ENCODE measurements at places on chromosomes 1 and 21.

- no peak for DNase-seq
These were observed 4.1 kb downstream of the PLEKHN1 start for GRCh38 chr1:970242-970972.

GRCh38 chr1:238281418-238281817 is 390.7 kb upstream of the ZP4 start:
- no peak for DNase-seq

GRCh38 chr21:18499761-18500376 is 96.3 kb upstream of the TMPRSS15 start:
- DNase-seq = no peak

DNA sequence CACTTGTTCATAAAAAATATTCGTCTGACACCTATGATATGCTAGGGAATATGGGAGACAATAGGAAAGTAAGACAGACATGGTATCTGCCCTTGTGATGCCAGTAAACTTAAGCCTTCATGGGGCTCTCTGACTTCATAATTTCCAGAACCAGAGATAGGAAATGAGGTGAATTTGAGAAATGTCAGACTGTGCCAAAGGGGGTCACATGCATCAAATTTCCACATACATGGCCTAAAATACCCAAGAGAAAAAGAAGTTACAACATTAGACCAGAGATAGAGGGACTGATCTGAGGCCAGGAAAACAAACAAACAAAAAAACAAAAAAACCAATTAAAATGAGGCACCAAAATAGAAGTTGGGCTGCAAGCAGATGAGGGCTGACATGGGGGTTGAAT is 75.7 kb downstream of the DISC1 start:
- DNase-seq = no peak

DNA sequence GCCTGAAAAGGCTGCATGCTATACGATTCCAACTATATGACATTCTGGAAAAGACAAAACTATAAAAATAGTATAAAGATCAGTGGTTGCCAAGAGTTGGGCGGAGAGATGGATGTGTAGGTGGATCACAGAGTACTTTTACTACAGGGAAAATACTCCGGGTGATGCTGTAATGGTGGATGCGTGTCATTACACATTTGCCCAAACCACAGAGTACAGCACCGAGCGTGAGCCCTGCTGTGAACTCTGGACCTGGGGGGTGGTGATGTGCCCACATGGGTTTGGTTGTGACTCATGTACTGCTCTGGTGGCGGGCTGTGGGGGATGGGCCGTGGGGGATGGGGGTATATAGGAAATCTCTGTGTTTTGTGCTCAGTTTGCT is 162.7 kb upstream of the COL6A1 start:
- peak; percentile 73 for DNase-seq

DNA sequence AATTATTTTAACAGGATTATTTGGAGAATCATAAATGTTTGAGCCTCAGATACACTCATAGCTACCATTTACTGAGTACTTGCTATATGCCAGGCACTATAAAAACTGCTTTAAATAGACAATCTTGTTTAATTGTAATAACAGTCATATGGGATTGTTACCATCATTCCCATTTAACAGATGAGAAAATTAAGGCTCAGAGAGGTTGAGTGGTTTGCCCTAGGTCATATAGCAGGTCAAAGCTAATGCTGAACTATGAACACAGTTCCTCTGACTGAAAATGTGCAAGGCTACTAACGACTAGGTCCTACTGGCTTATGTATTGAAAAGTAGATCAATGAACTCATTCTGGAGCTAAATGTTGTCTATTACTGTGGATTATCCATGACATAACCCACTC is 63.4 kb downstream of the DDR2 start:
- no peak for DNase-seq

DNA sequence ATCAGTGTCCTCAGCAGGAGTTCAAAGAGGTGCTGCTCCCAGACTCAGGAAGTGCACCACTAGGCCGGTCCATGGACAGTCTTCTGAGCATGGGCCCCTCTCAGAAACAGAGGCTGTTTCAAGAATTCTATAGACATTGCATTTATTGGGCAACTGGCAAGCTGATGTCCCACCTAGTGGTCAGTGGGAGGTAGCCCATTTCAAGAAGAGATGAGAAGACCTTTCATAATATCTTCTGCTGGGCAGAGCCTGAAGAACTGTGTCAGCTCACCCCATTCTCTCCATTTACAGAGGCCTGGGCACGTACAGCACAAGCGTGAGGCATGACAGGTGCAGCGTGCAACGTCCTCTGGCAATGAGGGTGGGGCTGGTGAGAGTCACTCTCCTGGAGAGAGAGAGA is 216.0 kb downstream of the DYRK1A start:
- DNase-seq = no peak

DNA sequence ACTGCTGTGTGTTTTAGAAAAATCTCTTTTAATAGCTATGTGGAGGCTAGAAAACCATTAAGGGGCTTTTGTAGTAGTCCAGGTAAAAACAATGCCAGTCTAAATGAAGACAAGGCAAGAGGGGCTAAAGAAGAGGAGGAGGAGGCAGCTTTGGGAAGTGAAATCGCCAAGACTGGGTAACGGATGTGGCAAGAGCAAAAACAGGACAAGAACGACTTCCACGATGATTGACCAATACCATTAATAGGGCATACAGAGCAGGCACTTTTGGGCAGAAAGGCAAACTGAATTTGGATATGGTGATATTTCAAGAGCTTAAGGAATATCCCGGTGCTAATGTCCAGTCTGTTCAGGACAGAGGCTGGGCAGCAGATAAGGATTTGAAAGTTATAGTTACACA is 22.0 kb downstream of the COA6 start:
- no peak for DNase-seq

DNA sequence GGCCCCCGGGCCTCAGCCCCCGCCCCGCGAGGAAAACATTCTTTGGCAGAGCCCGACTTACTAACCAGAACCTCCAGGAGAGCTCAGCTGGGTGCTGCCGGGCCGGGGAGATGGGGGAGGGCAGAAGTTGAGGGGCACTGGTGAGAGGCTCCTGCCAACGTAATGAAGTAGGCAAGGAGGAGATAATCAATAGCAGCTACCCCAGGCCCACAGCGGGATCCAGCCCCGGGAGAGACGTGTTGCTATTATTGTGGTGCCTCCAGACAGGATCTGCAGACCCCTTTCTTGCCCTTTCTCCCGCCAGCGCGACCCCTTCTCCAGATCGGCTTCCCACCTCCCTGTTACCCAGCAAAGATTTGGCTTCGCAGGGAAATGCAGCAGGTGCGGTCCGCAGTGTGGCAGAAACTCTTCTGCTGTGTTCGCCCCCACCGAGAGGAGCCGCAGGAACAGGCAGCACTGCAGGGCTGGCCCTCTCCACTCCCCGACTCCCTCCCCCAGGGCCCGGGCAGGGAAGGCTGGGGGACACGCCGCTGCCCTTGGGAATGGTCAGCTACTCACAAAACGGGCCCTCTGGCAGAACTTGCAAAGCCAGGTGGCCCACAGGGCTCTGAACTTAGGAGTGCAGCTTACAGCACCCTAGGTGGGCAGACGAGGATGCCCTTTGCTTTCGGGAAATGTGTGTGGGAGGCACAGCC is 1.5 kb upstream of the KCNA2 start:
- no peak for DNase-seq

- DNase-seq = no peak
These were observed 4.1 kb downstream of the PALMD start for GRCh38 chr1:99650030-99650429.

DNA sequence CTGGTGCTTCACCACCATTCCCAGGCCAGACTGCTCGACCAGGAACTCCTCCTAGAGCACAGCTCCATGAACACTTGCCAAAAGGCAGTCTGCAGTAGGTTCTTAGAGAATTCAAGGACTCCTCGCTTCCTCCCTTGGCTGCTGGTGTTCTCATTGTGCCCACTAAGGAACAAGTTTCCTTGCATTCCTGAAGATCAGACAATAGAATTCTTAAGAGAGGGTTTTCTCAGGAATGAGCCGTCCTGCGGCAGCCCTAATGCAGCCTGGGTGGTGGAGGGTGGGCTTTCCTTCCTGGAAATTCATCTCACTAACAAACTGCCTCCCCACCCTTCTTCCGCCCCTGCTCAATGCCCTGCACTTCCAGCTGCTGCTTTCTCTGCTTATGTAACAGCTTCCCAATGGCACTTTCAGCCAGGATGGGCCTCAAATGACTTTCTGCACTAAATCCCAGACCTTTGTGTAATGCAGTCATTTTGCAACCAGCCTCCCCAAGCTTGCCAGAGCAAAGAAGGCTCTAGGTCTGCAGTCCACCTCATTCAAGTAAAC is 287.9 kb downstream of the PLPP3 start:
- DNase-seq = no peak

DNA sequence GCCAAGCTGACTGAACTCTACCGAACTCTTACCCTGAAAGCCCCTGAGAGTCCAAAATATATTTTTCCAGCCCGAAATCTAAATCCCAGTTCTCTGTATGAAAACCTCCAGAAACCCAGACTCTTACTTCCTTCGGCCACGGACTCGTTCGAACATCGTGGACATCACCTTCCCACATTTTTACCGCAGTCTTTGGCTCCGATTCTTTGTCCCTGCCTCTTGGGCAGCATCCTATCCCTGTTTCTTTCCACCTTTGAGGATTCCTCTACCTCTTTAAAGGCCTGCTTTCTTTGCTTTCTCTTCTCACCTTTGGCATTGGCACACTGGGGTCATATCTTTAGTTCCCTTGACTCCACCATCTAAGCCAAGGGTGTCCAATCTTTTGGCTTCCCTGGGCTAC is 932 bp upstream of the USP24 start:
- no peak for DNase-seq

DNA sequence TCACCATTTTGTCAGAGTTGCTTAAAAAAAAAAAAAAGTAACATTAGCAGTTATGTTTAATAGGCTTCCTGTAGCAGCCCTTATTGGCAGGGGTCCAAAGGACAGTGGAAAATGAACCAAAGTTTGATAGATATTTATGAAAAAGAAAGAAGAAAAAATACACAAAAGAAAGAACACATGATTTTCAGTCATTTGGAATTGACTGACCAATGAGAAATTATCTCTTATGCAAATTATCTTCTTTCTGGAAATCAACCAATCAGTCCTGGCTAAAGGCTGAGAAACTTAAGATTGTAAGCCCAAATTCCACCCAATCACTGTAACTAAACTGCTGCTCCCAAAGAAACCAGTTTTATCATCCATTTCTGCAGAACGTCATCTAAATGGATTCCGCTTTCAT is 282.4 kb downstream of the TM2D1 start:
- no peak for DNase-seq

Measured in stimulated activated CD8-positive, alpha-beta memory T cell treated with anti-CD3 and anti-CD28 coated beads, Interleukin-7, amount 100 ng/mL, for 24 hours (primary cell).